CD4-positive, alpha-beta T cell treated with Interleukin-10 for 1 hour (primary cell): ENCODE measurements at places on chromosomes 7 and 10.

DNA sequence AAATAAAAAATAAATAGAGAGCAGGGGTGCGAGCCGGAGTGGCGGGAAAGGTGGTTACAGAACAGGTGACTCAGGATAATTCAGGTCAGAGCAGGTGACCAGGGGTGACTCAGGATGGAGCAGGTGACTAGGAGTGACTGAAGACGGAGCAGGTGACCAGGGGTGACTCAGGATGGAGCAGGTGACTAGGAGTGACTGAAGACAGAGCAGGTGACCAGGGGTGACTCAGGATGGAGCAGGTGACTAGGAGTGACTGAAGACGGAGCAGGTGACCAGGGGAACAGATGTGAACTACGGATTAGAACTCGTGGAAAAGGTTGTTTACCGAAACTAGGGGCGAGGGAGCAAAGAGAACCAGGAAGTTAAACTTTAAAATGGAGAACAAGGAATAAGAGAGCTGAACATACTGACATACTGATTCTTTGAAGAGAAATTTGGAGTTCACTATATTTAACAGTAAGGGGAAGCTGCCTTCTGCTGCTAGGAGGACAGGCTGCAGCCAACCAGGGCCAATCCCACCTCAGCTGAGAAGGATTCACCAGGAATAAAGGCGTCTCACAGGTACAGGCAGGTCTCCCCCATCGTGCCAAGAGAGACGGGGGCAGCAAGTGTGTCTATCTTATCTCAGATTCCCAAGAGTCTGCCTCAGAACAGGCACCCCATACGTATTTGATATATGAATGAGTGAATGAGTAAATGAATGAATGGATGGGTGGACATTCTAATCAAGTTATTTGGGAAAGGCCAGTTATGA, 101.3 kb downstream of the CPXM2 start:
- no peak for DNase-seq

DNA sequence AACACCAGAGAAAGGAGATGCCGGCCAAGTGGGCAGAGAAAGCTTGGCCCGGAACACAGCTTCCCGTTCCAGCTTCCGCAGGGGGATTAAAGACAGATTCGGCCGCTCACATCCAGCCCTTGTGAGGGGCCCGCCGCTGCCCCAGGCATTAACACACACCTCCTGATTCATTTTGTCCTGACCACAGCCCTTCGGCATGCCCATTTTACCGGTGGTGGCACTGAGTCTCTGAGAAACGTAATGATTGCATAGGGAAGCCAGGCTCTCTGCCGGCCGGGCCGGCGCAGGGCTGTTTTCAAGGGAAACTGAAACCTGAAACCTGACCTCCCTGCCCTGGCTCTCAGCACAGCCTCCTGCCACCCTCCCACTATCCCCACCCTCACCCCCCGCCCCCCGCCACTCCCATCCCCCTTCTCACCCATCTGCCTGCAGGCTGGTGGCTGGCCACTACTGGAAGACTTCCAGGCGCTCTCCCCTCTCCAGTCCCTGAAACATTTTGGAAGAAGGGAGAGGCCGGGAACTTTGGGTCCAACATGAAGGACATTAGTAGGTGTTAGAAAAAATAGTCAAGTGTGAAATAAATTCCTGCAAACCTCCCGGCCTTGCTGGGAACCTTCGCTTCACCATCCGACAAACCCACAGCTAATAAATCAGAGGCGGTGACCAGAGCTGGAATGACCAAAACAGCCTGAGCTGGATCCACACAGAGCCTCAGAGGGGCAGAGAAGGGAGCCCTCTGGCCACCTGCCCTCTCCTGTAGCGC, 83.5 kb upstream of the CUX1 start:
- DNase-seq: no peak

- DNase-seq: no peak
Observed at GRCh38 chr7:99024066-99024465, 119.8 kb downstream of the SMURF1 start.

DNA sequence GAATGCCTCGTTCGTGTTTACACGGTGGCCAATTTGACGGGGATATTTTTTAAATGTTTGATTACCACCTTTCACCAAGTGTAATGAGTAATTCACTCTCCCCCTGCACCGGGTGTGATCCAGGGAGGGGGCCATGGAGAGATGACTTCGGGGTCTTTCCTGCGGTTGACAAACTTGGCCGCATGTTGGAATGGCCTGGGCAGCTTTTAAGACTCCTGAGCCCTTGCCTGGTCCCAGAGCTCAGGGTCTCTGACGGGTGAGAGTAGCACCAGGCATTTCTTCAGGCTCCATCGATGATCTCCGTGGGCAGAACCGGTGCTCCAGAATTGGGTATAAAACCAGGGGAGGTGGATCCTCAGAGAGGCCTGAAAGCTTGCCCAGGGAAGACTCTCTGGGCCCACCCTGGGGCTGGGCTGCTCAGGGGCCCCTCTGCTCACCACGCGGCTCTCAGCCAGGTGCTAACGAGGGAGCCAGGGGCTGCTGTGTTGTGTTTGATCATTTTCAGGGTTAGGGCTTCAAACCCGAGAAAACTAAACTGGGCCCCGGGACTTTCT, 882 bp downstream of the ZNF282 start:
- DNase-seq: no peak

- no peak for DNase-seq
Observed at GRCh38 chr7:124250297-124251034, 217.6 kb upstream of the TMEM229A start.
